ENCODE measurements at places on chromosomes 5 and 9.

DNA sequence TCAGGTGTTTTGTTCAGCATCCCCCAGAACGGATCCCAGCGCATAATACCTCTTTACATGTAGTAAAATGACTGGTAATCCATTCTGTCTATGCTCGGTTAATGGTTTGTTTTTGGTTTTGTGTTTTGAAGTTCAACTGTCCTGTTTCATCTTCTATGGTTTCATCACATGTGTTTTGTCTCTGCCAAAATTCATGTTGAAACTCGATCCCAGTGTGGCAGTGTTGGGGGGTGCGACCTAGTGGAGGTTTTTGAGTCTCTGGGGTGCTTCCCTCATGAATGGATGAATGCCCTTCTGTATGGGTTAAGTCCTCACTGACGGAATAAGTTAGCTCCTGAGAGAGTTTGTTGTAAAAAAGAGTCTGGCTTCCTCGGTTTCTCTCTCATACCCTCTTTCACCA lies 317.4 kb downstream of the KDM4C start:
- DNase-seq, result no peak

GRCh38 chr5:371811-372555 lies 50.5 kb downstream of the AHRR start:
- DNase-seq, result peak; percentile 61

GRCh38 chr5:147467973-147468508 lies 41.8 kb downstream of the DPYSL3 start:
- no peak for DNase-seq

DNA sequence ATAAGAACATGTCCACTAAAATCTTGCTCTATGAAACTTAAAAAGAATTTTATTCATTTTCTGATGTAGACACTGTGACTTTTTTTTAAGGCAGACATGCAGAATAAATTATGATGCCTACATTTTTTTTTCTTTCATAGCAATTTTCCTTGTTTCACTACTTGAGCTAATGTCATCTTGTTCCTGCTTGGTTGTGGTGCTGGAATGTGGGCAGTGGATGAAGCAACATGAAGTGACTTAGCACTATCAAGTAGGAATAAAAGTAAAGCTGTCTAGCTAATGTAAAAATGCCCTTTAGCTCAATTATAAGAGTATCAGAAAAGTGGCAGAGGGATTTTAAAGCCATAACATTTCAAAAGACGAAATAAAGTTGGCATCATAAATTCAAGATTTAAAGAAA lies 191.0 kb downstream of the ADAMTS6 start:
- no peak for DNase-seq

DNA sequence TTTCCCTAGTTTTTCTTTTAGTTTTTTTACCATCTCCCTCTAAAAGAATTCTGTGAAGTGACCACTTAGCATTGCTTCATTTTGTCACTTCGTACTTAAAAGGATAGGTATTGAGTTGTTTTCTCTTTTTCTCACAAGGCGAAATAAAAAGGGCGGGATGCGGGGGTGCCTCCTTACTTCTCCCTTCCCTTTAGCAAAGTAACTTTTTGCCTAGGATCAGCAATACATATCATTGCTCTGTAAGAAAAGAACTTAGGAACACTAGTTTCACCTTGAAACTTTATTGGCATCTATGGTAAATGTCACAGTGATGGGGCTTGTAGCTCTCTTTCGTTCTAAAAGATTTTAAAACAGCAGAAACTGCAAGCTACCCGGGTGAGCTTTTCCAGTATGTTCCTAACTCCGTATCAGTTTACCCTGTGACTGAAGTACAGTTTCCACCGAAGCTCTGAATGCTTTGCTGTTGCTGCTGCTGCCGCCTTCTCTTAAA lies 4.1 kb downstream of the PRDM6 start:
- DNase-seq, result no peak

DNA sequence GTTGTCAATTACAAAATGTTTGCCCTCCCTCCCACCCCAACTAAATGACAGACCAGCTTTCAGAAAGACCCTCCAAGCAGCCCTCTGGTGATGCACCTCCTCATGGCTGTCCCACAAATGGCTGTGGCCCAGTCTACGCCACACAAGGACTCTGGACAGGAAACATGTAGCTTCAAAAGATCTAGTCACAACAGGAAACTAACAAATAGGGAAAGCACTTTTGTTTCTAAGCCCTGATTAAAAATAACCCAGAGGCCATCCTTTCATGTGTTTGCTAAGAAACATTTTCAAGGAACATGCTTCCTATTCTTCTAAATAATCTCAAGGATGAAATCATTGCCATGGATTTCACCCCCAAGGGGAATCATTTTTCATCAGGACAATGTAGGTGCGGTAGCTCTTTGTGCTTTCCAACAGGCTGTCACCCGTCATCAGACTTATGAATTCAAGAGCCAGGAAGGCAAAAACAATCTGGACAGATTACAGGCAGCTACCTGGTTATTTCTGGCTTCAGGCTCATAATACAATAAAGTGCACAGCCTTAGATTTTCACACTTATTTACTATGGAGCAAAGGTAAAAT lies 20.1 kb downstream of the PCSK1 start:
- no peak for DNase-seq

GRCh38 chr9:71147368-71147767 lies 25.9 kb upstream of the TRPM3 start:
- peak; percentile 11 for DNase-seq

- DNase-seq, result no peak
These were observed 232.1 kb downstream of the SH3GL2 start for GRCh38 chr9:17810728-17811571.

- DNase-seq, result peak; percentile 74
These were observed 4.5 kb downstream of the FANCC start for GRCh38 chr9:95313010-95313498.

GRCh38 chr9:80775530-80775929 lies 913.8 kb downstream of the TLE1 start:
- peak; percentile 29 for DNase-seq

GRCh38 chr5:126481243-126481642 lies 58.0 kb downstream of the GRAMD2B start:
- peak; percentile 33 for DNase-seq

- no peak for DNase-seq
These were observed 14.1 kb downstream of the RGS3 start for GRCh38 chr9:113477661-113478060.

- DNase-seq, result no peak
These were observed at the start of gene HAND1 for GRCh38 chr5:154478224-154478565. Gene HAND1 (minus strand): TSS chr5:154478227. CDS start chr5:154478008, 219 bp downstream.

GRCh38 chr5:172929371-172929838 lies 29.8 kb upstream of the RPL26L1 start:
- peak; percentile 43 for DNase-seq

DNA sequence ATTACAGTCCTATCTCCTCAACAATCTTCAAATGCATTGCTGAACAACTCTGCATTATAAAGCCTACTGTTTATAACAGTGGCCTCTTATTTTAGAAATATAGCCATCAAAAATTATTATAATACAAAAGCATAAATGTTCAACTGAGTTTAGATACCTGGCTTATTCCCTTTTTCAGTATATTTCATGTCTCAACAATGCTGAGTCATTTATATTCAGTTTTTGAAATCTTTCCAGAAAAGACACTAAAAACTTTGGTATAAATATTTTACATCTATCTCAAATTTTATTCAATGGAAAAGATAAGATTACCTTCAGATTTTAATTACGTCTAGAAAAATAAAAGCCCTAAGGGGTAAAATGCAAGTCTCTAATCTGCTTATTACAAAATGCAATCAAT lies 37.9 kb downstream of the LURAP1L start:
- no peak for DNase-seq

DNA sequence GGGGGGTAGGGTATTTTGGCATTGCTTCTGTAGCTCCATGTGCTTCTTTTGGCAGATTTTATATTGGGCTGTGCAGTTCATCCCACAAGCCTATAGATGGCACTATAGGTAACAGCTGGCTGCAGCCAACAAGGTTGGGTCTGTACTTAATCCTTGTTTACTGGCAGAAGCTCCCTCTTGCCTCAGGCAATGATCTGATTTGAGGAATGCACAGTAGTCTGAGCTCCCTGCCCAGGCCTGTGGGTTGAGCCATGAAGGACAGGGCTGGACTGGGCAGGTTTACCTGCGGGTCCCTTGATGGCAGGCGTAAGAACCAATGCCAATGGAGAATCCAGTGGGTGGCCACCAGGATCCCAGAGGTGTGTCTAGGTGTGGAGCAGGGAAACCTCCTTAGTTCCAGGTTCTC lies 11.7 kb upstream of the OR1J2 start:
- peak; percentile 58 for DNase-seq

GRCh38 chr9:78038620-78039300 lies 7.1 kb upstream of the GNAQ start:
- DNase-seq, result peak; percentile 31

- DNase-seq, result no peak
These were observed 78.3 kb downstream of the PARP8 start for GRCh38 chr5:50744776-50745175.

- peak; percentile 22 for DNase-seq
These were observed 122.5 kb downstream of the SLC1A3 start for GRCh38 chr5:36728697-36729543.

DNA sequence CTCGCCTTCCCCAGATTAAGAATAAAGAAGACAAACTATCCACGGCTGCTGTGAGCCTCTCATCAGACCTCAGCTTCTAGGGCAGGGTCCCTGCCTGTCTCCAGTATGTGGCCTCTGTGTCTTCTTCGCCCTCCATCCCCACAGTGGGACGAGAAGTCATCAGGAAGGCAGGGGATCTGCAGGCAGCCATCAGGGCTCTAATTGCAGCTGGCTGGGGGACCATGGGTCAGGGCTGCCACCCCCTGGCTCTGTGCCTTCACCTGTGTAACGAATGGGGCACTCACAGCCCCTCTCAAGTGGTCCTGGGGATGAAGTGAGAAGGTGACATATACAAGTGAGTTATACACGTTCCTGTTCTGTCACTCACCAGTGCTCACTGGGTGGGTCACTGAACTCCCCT lies 139.8 kb downstream of the KCNIP1 start:
- DNase-seq, result no peak

DNA sequence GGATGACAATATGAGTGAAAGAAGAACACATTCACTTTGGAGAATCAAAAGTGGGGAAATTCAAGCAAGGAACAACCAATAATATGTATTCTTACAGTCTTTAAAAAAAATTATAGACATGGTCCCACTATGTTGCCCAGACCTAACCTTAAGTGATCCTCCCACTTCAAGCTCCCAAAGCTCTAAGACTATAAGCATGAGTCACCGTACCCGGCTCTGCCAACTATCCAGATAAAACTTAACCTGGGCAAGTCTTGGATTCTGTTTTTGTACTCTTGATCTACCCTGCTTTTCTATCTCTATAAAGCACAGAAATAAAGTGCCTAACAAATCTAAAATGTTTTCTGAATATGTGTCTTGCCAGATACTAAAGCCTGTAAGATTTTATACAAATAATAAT lies 30.9 kb downstream of the CEMIP2 start:
- peak; percentile 76 for DNase-seq

- no peak for DNase-seq
These were observed 123.4 kb downstream of the SEC61B start for GRCh38 chr9:99345451-99345850.

DNA sequence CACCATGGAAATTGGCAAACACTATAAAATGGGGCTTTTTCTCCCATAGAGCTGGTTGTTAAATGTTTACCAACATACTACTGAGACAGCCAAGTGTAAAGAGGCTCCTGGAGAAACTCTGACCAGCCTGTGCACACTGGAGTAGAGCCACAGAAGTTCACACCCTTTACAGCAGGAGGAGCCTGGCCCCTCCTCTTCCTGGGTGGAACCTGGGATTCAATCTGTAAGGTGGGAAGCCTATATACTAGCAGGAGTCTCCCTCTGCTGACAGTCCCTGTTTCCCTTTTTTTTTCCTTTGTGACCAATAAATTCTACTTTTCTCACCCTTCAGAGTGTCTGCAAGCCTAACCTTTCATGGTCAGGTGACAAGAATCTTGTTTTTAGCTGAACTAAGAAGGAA lies 10.4 kb upstream of the SLC30A5 start:
- peak; percentile 50 for DNase-seq

DNA sequence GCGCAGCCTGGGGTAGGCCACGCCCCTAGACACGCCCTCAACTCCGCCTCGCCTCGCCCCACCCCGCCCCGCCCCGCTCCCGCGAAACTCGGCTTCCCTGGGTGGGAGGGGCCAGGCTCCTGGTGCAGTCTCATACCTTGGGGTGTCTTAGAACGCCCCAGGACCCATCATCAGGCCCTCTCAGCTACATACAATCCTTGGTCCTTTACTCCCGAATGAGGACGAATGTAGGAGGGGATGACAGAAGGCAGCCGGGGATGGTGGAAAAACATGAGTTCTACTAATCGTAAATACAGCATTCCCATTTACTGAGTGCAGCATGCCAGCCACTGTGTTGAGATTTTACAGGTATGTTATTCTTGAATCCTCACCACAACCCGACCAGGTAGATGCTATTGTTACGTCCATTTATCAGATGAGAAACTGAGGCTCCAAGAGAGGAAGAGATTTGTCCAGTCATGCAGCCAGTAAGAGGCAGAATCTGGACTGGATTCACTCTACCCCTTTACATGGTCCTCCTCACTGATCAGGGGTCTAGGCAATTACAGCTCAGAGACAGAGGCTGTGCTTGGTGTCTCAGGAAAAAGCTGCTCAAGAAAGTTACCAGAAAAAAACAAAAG lies 6.8 kb downstream of the SH2D3C start:
- no peak for DNase-seq

DNA sequence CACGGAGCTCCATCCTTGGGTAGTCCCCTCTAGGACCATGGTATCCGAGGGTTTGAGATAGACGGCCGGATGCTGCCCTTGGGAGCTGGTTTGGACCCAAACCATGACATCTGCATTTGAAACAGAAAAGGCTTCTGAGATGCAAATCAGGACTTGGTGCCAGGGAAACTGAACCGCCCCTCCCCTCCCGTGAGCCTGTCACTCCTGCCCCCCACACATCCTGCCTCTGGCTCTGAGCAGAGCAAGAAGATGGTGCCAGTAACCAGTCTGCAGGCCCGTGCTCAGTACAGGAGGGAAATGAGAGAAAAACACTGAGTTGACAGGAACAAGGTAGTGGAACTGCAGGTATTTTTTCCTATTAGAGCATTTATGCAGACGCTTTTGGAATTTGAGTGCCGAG lies 18.6 kb downstream of the ARPC5L start:
- DNase-seq, result no peak

DNA sequence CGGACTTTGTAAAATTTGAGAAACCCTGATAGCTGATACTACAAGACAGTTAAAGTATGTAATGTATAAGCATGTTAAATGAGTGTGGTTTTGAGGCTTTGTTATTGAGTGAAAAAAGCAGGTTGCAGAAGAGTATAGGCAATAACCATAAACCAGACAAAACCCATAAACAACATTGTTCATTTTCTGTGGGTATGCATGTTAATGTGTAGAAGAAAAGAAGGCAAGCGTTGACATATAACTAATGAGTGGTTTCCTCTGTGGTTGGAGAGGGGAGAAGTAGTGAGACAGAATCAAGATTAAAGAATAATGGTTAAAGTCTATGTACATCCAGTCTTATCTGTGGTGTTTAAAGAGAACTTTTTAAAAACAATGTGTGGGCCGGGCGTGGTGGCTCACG lies 26.2 kb downstream of the RAD23B start:
- DNase-seq, result no peak

DNA sequence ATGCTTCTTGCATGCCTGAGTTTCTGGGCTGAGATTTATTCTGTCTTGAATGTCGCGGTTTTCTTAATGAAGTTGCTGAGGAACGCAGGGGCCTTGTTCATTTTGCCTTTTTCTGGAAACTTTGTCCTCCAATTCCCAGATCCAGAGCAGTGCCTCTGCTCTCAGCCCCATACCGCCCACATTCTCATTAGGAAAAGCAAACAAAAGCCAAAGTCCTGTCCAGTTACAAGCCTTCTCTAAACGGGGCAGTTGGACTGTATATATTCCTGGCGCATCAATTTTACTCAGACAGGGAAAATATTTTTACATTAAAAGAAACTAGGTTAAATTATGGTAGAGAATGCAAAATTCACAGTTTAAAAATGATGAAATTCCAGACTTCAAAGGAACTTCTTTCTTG lies 1.2 kb upstream of the PSAT1 start:
- DNase-seq, result no peak
